Frontal cortex (tissue), 4 donors: ENCODE measurements at places on chromosomes 1 and 21.

- DNase-seq, result no peak
These were observed 130.9 kb downstream of the GDAP2 start for GRCh38 chr1:117798550-117798949.

DNA sequence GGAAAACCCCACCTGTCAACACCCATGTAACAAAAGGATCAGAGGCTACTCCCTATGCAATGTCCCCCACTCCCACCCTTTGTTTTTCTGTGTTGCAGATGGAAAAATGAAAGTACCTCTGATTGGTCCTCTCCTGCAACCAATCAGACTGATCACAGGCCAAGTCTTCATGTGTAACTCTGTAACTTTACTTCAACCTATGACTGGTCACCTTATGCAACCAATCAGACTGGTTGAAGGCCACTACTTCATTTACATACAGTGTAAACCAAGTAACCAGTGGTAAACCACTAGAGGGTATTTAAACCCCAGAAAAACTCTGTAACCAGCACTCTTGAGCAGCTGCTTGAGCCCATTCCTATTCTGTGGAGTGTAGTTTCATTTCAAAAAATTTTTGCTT is 266.3 kb upstream of the OLFM3 start:
- DNase-seq, result no peak

GRCh38 chr1:181603735-181604410 is 120.6 kb downstream of the CACNA1E start:
- no peak for DNase-seq

- no peak for DNase-seq
These were observed 771 bp downstream of the EIF4G3 start for GRCh38 chr1:21175670-21176581.

DNA sequence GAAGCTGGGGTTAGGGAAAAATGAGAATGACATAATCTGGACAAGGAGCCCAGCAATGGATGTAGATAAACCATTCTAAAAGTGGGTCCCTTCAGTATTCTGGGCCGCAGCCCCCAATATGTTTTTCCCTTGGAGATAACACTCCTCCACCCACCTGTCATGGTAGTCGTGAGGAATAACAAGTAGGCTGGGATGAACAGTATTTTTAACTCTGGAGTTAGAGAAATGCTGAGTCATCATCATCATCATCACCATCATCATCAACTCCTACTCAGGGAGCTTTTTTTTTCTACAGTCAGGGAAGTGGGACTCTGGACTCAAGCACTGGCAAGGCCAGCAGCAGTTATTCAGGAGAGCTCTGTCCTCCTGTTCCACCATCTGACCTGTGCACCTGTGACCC is 12.8 kb downstream of the CADM3 start:
- DNase-seq, result no peak

GRCh38 chr1:14909273-14909672 is 244.3 kb upstream of the TMEM51 start:
- DNase-seq, result no peak

DNA sequence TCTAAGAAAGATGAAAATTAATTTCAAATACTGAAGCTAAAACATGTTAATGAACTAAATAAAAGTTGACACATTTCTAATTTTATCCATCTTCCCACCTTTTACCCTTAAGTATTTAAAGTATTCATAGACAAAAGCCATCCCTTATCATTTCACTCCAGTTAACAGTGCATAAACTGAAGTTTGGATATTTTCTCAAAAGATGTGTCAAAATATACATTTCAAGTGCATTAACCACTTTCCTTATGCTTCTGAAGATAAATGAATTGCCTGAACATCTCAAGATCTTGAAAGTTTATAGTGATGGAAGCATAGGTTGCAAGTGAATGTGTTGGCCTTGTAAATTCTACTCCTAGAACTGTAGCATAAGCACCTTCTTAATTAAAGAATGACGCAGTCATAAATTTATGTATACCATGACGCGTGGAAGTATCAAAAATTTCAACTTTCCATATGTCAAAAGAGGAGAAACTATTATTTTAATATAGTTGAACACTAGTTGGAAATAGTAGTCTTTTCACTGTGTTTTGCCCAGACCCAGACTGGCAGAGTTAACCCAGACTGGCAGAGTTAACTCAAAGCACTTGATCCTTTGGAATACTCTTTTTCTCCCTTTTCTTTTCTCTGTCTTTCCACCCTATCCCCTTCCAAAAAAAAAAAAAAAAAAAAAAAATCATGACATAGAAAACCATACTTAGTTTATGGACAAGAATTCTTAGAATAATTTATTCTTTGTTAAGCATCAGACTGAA is 282.6 kb upstream of the C1orf105 start:
- no peak for DNase-seq

DNA sequence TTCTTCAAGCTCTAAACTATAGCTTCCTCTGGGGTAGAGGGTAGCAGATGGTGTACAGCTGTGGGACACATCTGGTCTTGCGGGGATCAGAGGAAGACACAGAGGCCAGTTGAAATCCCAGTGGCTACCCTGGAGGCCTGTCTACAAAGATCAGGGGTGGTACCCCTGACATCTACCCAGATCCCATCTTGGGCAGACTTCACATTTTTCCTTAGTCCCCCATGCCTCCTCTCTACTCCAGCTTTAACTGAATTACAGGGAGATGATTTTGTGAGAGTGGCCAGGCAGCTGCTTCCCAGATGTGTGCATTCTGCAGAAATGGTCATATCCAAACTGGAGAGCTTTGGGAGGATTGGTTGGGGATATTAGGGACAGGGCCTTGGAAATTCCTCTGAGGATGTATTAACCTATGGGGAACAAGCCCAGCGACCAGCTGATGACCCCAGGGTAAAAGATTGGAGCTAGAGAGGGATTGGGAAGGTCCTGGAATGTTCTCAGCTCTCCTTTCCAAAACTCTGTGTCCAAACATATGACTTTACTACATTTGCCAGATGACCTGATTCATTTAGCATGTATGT is 9.6 kb upstream of the CD34 start:
- no peak for DNase-seq
